NCI-H510A treated with DMSO at 0.1 percent for 48 hours (cell line): ENCODE measurements at places on chromosomes 16 and 17.

GRCh38 chr16:10658943-10659342 lies 35.8 kb downstream of the TEKT5 start:
- DNase-seq, result no peak

- no peak for DNase-seq
Measured at GRCh38 chr17:29073520-29073919, 30.6 kb downstream of the PIPOX start.

DNA sequence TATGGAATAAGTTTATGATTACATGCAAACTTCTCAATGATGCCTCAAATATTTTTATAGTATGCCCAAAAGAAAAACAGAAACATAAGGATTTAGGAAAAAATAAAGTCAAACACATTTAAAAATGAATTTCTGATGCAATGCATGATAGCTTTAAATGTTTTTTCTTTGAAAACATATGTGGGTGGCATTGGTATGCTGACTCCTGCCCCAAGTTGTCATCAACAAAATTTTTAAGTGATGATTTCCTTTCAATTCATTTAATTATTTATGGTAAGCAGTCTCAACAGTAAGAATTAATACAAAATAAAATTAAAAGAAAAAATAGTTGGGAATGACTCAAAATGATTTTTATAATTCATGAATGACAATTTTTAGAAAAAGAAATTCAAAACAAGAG lies 104.9 kb downstream of the CEP112 start:
- no peak for DNase-seq

DNA sequence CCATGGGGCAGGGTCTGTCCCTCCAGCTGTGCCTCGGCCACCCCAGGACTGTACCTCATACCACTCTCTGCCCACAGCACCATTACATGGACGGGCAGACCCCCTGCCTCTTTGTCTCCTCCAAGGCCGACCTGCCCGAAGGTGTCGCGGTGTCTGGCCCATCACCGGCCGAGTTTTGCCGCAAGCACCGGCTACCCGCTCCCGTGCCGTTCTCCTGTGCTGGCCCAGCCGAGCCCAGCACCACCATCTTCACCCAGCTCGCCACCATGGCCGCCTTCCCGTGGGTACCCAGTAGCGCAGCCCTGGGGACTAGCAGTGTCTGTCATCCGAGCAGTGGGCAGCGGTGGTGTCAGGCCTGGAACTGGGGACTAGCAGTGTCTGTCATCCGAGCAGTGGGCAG lies 2.6 kb upstream of the RHBDL1 start:
- no peak for DNase-seq

DNA sequence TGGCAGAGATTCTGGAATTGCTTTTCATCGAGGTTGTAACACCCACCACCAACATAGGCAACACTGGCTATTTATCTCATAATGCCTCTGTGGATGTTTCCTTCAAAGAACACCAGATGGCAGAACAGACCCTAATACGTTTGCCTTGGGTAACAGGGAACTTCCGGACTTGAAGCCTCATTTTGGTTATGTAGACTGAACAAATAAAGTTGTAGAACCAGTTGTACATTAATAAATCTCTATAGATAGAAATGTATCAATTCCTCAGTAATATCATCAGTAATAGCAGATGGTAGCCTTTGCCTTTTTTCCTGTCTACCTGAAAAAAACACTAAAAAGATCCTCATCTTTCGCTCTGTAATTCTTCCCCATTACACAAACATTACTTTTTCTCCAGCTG lies 25.9 kb upstream of the APOH start:
- peak; percentile 78 for DNase-seq

DNA sequence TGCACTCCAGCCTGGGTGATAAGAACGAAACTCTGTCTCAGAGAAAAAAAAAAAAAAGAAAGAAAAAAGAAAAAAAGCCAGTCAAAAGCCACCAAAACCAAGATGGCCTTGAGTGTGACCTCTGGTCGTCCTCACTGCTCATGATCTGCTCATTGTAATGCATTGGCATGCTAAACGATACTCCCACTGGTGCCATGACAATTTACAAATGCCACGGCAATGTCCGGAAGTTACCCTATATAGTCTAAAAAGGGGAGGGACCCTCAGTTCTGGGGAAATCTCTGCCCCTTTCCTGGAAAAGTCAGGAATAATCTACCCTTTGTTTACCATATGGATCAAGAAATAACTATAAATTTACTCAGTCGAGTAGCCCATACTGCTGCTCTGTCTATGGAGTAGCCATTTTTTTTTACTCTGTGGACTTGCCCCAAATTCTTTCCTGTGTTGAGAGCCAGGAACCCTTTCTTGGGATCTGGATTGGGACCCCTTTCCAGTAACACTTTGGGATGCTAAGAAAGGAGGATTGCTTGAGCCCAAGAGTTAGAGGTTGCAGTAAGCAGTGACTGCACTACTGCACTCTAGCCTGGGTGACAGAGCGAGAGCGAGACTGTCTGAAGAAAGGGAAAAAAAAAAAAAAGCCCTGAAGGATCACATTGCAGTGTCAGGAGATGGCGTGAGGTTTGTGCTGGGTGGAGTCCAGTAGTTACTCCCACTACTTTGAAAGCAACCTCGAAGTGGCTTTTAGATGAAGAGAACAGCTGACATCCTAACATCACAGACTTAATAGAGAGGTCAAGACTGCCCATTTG lies 3.7 kb upstream of the TMEM231 start:
- DNase-seq, result no peak

DNA sequence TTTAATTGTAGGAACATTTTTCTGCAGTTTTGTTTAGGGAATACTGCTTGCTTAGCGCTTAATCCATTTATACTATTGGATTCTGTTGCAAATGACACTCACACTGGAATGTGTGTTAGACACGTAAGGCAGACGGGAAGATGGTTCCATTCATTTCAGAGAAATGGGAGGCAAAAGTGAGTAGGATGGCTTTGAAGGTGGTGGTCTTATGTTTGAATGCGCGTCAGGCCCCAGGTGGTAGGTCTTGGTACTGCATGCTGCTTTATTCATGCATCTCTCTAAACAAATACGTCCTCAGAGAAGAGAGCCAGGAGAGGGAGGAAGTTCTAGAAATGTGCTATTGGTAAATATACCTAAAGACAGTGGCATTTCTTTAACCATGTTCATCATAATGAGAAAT lies 997.6 kb upstream of the RBFOX1 start:
- no peak for DNase-seq

DNA sequence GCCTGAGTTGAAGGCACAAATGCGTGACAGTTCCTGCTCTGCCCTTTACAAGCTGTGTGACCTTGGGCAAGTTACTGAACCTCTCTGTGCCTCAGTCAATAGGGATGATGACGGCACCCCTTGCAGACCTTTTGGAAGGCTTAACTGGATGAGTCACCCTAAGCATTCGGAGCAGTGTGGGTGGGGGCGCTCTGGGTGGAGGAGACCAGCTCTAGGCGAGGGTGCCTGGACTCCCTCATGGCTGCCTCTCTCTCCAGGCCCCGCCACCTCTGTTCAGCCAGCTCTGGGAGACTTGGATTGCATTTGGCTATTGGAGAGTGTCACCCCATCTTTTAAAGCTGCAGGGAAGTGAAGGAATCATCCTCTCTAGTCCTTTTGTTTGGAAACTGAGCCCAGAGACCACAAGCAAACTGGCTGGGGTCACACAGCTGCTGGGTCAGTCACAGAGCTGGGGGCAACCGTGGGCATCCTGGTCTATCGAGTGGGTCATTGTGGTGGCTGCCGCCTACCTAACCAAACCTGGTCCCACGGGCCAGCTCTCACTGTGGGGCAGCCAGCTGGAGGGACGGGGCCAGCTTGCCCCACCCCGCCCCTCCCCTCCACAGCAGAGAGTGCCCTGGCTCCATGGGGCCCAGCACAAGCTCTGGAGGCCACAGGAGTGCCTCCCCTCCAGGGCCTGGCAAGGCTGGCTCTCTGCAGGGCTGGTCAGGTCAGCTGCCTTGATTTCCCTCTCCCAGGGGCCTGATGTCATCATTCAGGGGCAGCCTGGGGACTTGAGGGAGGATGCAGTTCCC lies 20.2 kb upstream of the GSE1 start:
- DNase-seq, result no peak

GRCh38 chr17:57938061-57938502 lies 17.1 kb downstream of the CUEDC1 start:
- peak; percentile 95 for DNase-seq

DNA sequence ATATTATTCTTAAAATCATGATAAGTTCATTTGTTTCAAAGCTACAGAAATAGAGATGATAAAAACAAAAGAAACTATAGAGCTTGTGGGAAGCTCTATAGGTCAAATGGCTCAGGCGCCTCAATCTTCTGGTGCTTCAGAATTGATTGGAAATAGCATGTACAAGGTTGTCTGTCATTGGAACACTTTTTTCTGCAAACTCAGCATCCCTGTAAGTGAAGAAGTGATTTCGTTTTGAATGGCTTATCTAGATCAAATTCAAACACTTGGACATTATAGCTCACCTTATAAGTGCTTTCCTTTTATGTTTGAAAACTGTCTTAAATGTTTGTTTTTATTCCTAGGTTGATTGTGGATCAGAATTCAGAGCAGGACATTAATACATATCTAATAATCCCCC lies 103.7 kb downstream of the SKAP1 start:
- no peak for DNase-seq

- peak; percentile 66 for DNase-seq
Measured at GRCh38 chr16:86554917-86555703, at the start of gene MTHFSD. MTHFSD (minus strand) TSS chr16:86555235; CDS start chr16:86555184, 51 bp downstream.
